Stimulated activated CD4-positive, alpha-beta T cell treated with anti-CD3 and anti-CD28 coated beads, TNF-alpha, amount 100 ng/mL, for 1 hour (primary cell): ENCODE measurements at places on chromosomes 7 and 10.

DNA sequence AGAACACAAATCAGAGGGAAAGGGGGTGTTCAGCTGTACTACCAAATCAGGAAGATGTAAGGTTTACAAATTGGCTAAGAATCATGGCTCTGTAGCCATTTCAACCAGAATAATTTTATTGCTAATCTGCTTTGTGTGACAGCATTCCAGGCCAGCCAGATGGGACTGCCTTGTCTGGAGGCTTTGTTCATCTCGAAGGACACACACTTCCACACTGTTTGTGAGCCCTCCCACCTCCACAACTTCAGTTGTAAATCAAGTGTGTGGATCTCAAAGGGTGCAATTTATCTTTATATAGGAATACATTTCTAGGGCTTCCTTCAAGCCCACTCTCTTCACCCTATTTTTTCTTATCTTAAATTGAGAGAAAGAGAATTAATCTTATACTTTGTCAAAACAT is 6.9 kb upstream of the OIT3 start:
- DNase-seq = no peak

DNA sequence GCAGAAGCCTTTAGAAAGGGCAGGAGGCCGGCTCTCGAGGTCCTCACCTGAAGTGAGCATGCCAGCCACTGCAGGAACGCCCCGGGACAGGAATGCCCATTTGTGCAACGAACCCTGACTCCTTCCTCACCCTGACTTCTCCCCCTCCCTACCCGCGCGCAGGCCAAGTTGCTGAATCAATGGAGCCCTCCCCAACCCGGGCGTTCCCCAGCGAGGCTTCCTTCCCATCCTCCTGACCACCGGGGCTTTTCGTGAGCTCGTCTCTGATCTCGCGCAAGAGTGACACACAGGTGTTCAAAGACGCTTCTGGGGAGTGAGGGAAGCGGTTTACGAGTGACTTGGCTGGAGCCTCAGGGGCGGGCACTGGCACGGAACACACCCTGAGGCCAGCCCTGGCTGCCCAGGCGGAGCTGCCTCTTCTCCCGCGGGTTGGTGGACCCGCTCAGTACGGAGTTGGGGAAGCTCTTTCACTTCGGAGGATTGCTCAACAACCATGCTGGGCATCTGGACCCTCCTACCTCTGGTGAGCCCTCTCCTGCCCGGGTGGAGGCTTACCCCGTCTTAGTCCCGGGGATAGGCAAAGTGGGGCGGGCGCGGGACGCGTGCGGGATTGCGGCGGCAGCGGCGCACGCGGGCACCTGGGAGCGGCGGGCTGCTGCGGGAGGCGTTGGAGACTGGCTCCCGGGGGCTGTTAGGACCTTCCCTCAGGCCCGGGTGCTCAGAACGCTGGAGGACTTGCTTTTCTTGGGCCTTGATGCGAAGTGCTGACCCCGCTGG is at the start of gene FAS:
TSS of gene FAS (plus strand) at position 415 of the 777 bp plus-strand sequence. CDS start at position 494, 79 bp downstream.
- peak; percentile 53 for DNase-seq

GRCh38 chr7:87345962-87346371 is 503 bp downstream of the CROT start:
- DNase-seq = no peak

GRCh38 chr10:61465901-61466632 is 12.9 kb upstream of the TMEM26 start:
- DNase-seq = no peak

- no peak for DNase-seq
These were observed 147.7 kb upstream of the SLC26A5 start for GRCh38 chr7:103593691-103594090.

DNA sequence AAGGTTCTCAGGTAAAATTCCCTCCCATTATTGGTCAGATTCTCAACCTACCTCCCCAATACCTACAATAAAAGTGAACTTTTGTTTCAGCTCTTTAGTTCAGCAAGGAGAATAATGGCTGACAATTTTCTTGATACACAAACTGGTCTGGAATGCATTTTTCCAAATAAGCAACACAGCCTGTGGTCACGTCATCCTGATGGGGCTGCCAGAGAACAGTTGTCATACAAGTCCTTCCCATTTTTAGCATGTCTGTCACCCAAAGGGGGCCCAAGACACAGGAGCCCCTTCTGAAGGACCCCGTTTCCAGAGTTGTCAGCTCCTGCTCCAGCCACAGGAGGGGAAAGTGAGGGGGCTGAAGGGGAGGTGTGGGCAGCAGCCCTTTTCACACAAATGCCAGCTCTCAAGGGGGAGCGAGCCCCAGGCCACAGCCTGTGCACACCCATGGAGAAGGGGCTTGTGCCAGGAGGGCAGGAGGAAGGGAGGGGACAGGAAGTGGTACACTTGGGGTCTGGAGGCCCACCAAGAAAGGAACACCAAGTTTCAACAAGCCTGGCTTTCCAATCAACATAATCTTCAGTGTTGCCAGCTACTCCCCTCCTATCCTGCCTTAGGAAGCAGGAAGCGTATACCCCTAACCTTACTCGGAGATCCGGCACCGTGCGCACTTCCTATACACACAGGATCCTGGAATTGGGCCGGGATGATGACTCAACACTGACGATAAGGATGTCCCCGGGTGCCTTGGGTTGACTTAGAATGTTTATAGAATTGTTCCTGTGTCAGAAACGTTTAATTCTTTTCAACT is 43.4 kb upstream of the PDLIM1 start:
- DNase-seq = no peak

DNA sequence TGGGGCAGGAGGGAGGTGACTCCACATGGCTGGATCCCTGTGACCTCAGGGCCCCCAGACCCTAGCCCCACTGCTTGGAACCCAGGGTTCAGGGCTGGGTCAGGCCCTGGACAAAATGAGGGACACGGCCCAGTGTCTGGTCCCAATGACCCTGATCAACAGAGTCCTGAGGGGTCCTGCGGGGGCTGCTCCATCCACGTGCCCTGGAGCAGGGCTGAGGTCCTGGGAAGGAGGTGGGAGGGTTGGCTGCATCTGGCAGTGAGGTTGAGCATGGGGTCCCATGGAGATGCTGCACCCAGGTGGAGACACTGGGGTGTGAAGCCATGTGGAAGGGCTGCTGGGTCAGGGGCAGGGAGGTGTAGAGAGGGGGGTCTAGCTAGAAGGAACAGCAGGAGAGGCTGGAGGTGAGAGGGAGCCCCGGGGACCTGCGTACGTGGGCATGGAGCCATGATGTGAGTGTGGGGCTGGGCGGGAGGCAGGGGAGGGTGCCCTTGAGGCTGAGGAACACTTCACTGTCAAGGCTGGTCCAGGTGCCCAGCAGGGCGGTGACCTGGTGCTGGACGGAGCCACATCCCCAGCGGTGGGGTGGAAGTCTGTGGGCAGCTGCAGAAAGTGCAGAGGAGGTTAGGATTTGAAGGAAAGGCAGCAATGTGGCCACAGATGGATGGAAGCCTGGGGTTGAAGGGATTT is 604 bp downstream of the SCART1 start:
- no peak for DNase-seq

DNA sequence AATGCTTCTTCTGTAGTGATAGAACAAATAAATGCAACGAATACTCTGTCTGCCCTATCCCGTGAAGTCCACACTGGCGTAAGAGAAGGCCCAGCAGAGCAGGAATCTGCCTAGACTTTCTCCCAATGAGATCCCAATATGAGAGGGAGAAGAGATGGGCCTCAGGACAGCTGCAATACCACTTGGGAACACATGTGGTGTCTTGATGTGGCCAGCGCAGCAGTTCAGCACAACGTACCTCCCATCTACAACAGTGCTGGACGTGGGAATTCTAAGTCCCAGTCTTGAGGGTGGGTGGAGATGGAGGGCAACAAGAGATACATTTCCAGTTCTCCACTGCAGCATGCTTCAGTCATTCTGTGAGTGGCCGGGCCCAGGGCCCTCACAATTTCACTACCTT is 45.8 kb downstream of the FIGNL1 start:
- no peak for DNase-seq

DNA sequence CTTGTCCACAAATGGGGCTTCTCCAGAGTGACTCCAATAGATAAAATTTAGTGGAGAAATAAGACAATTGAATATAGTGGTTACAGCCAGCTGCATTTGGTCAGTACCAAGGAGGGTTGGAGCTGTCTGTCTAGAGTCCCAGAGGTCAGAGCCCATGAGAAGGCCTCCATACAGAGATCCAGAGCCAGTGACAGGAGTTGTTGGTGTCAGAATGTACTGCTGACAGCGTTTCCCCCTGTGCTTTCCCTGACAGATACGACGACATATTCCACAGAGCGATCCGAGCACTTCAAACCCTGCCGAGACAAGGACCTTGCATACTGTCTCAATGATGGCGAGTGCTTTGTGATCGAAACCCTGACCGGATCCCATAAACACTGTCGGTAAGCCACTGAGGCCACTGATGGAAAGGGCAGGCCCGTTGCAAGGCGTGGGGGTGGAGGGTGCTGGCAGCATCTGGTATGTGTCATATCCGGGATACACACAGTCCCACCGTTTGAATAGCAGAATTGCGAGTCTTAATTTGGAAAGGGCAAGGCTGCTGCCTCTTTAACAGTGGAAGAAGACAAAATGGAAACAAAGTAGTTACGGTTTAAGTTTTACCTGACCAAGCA is 483.6 kb downstream of the NRG3 start:
- DNase-seq = no peak

DNA sequence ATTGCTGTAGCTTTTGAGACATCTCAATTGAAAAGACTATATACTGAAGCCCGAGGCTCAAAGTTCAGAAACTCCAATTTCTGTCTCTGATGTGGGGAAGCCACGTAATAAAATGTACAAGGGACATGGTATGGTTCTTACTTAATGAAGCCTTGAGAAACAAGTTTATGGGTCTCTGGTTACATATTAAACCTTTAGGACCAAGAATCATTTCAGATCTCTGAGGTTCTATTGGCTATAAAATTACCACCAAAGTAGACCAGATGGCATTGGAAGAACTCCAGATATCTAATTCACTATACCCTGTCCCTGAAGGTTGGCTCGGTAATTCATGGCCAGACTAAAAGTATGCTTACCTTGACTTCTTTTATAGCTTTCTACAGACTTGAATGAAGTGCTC is 23.7 kb downstream of the STAMBPL1 start:
- no peak for DNase-seq

DNA sequence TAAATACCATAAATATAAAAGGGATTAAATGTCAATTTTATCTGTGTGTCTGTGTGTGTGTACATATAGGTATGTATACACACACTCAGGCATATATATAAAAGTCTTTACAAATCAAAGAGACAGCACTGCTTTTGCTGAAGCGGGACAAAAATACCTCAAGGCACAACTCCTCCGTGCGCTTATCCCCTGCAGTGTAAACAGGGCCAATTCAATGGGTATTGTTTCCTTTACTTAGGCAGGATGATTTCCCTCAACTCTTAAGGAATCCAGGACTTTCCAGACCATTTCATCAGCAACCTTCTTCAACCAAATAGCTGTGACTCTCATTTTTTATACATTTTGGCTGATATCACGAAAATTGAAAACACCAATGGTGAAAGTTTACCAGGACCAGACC is 227.7 kb downstream of the CRPPA start:
- no peak for DNase-seq

DNA sequence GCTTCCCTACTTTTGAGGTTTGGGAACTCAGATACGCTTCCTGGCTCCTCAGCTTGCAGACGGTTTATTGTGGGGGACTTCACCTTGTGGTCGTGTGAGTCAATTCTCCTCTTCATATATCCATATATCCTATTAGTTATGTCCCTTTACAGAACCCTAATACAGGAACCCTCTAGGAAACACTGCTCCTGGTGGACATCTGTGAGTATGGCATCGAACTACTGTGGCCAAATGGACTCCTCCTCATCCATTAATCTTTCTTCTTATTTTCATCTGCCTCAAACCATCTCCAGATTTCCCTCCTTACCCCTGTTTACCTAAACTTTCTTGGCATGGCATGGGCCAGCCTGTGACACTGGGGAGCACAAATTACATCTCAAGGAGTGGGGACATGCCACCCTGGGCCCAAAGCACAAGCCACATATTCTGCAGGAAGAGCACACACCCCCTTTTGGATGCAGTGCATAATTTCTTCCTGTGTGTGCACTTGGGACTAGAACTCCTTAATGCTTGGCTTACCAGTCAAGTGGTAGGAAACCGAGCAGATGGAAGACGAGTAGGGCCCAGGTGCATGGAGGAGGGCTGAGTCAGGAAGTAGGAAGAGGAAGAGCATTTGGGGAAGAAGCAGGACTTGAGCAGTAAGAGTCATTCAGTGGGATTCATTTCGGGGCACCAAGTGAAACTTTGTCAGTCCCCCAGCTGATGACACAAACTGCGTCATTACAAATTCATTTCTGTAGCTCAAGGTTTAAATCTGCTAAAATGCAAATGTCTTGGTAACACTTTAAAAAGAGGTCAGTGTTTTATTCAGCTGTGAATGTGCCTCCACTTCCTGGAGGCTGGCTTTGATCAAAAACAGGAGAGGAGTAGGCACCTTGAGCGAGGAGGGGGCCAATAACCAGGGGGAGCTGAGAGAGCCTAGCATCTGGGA is 80.8 kb upstream of the PLXNA4 start:
- DNase-seq = no peak

GRCh38 chr7:257647-257992 is 32.4 kb upstream of the FOXL3 start:
- no peak for DNase-seq

DNA sequence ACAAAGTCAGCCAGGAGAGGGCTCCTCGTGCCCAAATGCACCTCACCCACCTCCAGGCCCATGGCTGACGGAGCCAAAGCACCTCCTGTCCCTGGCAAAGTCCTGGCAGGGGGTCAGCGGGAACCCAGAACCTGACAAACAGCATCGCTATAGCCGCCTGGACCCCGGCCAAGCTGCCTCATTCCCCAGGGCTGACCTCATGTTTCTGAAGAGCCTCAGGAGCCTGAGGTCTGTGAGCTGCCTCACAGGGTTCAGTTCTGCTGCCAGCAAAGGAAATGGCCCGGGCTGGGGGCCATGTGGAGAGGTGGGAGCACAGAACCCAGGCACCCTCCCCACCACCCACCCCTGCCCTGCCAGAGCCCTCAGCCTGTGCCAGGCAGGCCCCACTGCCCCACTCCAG is 4.2 kb upstream of the NANOS1 start:
- DNase-seq = no peak

DNA sequence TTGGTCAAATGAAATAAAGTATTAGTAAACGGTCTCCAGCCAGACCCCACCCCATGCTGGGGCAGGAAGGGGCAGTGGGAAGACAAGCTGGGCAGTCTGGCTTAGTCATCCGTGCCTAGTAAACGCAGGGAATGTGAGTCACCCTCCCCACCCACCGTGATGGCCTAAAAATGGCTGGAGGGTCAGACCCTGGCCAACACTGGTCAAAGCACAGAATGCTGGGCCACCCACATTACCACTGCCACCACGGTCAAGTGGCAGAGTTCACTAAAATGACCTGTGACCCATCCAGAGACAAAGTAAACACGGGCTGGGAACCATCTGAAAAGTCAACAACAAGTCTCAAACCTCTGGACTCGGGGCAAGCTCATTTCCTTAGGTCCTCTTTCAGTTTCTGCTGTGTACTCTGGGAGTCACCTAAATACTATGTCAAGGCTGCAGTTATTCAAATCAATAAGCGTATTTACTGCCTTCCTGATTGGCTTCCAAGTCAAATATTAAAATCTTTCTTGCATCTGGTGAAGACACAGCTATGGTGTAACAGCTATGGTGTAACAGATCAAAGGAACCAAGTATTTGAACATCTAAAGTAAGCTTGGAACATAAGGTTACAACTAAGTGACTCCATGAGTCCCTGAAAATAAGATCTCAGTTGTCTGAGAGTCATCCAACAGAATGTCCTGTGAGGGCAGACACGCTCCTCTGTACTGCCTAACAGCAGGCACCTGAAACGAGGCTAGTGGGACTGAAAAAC is 3.0 kb downstream of the ZFAND2A start:
- DNase-seq = no peak

GRCh38 chr7:151126491-151127137 is 40.3 kb downstream of the AGAP3 start:
- DNase-seq = no peak
